ENCODE measurements at places on chromosomes 7 and 10. TPM values are rescaled to one million over a fixed set of nuclear protein-coding genes. Genes with fewer than 3 reads are reported as not detected.

GRCh38 chr7:123871998-123872867, 27.3 kb downstream of the HYAL4 start:
- peak; percentile 35 for DNase-seq

GRCh38 chr10:72320676-72321247, 34.0 kb downstream of the DNAJB12 start:
- no peak for DNase-seq

- no peak for DNase-seq
Measured at GRCh38 chr10:63765126-63765525, 243.9 kb downstream of the REEP3 start.

DNA sequence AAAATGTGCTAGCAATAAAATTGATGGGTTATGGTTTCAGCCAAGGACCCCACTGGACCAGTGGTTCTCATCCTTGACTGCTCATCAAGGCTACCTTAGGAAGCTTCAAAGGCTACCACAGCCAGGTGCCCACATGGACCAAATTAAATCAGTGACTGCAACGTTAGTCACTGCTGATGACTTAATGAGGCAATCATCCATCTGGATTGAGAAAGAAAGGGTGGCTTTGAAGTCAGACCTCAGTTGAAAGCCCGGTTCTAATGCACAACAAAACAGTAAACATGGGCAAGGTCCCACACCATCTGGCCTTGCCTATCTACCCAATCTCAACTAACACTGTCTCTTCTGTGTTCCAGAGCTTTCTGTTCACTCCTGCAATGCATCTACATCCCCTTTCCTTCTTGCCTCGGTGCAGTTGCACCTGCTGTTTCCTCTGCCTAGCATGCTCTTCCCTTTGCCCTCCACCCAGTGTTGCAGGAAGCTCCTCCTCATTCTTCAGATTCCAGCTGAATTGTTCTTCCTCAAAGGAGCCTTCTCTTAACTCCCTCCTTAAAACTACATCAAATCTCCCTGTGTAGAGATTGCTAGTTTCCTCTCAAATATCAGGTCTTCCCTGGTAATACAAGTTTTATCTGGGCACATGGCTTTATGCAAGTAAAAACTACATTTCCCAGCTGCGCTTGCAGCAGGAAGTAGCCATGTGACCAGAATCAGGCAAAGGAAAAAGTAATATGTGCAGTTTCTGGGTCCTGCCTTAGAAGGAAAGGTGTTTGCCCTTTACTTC, 10.3 kb upstream of the KCNK18 start:
- DNase-seq = no peak

- DNase-seq = no peak
Measured at GRCh38 chr7:45387837-45388236, 186.3 kb upstream of the ADCY1 start.

DNA sequence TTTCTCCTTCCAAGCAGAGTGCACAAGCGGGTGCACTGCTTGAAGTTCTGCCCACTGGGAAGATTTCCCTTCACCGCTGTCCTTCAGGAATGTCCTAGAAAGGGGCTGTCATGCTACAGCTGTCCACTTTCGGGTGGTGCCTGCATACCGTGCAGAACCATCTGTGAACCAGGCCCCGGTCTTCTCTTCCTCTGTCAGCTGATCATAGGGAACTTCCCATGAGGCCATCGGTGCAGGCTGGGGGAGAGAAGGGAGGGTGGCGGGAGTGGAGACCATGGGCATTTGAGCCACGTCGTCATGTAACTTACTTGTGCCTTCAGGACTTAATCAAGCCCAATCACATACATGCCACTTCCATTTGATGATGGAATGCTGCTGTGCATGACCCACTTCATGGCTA, 111.6 kb downstream of the NKX6-2 start:
- DNase-seq = no peak

DNA sequence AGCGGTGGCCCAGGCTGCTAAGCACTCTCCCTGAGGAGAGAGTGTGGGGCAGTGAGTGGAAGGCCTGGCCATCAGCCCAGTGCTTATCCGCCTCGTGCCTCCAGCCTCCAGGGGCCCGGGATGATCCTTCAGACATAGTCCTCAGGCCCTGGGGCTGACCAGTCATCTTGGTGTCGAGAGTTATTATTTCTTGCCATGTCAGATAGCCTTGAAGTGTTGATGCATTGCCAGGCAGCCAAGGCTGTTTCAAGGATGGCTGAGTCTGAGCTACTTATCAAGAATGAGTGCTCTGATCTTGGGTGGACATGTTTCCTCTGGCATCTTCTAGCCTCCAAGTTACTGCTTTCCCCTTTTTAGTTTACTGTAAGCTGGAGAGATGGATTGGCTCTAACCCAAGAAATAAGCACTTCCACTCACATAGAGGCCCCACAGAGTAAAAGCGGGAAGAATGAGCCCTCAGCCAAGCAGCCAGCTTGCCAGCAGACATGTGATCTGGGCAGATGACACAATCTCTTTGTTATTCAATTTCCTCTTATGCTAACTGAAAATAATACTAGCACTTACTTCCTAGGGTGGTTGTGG, 136.5 kb upstream of the NAMPT start:
- no peak for DNase-seq

DNA sequence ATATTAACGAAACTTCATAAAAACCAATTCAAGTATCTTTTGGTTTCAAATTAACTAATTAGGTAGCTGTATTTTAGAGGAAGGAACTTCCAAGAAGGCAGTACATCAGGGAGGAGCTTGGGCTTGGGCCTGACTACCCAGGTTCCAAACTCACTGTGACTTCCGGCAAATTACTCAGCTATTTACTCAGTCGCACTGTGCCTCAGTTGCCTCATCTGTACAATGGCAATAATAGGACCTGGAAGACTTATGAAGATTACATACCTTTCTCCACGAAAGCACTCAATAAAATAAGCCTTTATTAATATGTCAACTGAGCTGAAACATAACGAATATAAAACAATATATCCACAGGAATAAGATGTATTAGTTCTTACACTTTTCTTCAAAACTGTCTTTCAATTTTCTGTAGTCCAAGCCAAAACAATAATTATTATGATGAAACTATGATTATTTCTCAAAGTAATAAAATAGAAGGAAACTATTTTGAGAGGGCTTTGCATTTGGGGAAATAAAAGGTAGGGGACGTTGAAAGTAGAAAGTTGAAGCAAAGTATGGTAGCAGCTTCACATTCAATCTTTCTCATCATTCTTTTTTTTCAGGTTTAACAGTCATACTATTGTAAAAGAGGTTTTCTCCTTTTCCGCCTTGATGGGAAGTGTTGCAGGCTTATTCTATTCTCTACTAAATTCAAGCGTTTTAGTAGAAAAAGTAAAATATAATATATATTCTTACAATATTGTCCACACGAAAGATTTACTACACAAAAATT, 10.5 kb upstream of the EBLN1 start:
- no peak for DNase-seq

GRCh38 chr10:80477-81105, 31.5 kb upstream of the TUBB8 start:
- no peak for DNase-seq

Gene CFAP70
- 3.8 TPM for total RNA-seq

Gene VAX1
- not detected for total RNA-seq

Gene GPRIN2
- total RNA-seq = not detected

Gene MCM10
- total RNA-seq = not detected
